NCI-H82 (cell line): ENCODE measurements at places on chromosomes 2 and 18.

- DNase-seq: no peak
Observed at GRCh38 chr18:42230636-42231035, 275.6 kb downstream of the PIK3C3 start.

- DNase-seq: no peak
Observed at GRCh38 chr18:11411048-11411447, 198.3 kb upstream of the SLC35G4 start.

DNA sequence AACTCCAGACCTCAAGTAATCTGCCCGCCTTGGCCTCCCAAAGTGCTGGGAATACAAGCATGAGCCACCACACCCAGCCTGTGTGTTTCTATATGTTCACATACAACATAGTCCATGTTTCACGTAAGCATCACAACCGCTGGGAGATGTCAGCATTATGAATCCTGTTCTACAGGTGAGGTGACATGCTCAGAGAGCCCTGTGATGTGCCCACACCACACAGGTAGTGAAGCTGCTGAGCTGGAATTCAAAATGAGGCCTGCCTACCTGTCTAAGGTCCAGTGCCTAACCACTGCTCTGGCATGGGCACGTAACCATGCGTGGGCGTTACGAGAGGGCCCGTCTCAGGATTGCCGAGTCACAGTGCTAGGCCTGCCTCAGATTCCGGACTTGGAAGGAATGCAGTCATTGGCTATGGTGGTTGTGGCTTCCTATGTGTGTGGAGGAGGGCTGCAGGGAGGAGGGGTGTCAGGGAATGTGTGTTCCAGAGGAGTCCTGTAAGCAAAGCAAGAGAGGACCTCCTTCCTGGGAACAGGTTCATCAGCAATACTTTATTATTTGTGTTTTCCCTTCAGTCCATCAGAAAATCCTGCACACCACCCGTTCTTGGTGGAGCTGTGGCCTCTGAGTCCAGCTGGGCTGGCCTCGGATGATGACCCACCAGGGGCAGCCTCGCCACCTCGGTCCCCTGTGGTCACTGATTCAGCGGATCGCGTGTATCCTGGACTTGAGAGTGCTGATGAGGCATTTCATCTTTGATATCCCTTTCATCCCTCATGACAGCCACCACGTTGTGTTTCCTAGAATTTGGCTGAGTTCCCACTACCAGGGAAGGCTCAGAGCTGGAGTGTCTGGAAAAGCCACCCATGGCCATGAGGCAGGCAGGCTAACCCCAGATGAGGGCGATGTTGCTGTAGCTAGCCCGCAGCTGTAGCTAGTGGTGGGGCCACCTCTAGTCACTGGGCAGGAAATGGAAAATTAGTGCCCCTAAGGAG is 31.1 kb downstream of the HK2 start:
- DNase-seq: no peak

- DNase-seq: no peak
Observed at GRCh38 chr18:77433076-77433475, 183.4 kb downstream of the GALR1 start.

GRCh38 chr2:18517386-18517785 is 43.1 kb downstream of the RDH14 start:
- DNase-seq: no peak

DNA sequence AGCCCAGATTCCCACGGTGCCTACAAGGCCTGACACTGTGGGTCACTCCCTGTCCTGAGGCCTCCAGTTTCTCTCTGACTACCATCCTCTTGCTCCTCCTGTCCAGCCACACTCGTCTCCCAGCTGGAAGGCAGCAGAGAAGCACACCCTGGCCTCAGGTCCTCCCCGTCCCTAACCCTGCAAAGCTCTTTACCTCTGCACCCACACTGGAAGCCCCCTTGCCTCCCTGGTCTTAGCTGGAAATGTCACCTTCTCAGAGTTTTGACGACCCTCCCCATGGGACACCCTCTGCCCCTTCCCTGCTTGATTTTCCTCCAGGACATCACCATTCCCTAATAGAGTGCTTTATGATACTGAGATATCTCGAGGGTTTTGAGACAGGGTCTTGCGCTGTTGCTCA is 10.6 kb downstream of the RNU2-63P start:
- DNase-seq: no peak

- no peak for DNase-seq
Observed at GRCh38 chr2:73307720-73308119, 14.4 kb upstream of the EGR4 start.

DNA sequence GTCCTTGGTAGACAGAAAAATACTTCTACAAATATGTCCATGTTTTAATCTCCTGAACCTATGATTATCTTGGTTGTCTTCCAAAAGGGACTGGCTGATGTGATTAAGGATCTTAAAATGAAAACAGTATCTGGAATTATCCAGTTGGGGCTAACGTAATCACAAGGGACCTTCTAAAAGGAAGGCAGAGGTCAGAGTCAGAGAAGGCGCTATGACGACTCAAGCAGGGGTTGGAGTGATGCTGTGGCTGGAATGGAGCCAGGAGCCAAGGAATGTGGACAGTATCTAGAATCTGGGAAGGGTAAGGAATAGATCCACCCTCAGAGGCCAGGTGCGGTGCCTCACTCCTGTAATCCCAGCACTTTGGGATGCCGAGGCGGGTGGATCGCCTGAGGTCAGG is 4.2 kb upstream of the USP14 start:
- DNase-seq: peak; percentile 13

DNA sequence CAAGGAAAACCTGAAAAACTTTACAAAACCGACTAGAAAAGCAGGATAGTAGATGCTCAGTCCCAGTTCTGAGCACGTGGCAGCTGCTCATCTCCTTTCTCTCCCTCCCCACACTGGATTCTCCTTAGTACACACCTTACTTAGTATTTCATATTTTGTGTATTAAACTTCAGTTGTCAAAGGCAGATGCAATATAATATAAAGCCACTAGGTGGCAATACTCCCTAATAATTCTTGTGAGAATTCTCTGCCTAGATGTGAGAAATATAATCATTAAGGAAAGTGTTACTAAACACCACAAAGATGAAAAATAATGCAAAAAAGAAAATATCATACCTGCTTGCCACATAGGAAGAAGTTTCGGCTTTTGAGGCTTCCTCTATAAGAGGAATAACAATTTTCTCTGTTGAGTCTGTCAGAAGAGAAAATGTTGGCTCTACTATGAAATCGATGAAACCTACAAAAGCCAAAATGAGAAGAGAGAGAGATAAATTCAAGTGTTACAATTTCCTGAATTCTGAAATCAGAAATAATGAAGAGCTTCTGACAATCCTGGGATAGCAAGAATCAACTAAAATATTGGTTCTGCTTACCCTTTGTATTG is 200.6 kb downstream of the PPP1R1C start:
- DNase-seq: peak; percentile 80

GRCh38 chr2:120418174-120418787 is 72.3 kb downstream of the INHBB start:
- no peak for DNase-seq

- DNase-seq: no peak
Observed at GRCh38 chr2:148519013-148519412, 125.5 kb upstream of the EPC2 start.

DNA sequence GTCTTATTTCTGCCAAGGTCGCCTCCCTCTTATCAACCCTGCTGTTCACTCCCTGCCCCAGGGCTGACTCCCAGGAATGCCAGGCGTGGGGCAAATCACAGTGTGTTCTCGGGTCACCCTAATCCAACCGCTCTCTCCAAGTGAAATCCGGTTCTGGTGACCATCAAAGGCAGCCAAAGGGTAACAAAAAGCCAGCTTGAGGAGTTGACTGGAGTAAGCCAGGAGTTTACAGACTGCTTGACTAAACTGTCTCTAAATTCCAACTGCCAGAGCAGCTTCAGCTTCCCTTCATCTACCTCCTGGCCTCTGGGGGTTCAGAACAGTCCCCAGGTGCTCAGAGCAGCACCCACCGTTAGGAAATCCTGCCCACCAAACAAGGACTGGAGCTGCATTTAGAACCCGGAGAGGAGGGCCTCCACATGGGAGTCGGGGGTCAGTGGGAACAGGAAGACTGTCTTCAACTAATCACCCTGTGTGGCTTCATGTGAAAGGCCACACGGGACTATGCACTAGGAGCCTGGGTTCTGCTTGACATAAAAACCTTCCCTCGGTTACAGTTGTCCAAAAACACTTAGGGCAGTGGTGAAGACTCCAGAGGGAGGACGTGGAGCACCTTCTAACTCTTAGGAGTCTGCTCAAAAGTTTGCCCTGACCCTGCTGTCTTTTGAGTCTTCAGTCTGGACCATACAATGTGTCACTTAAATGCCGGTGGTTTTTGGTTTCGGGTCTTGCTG is 24.2 kb upstream of the MCFD2 start:
- DNase-seq: peak; percentile 23

DNA sequence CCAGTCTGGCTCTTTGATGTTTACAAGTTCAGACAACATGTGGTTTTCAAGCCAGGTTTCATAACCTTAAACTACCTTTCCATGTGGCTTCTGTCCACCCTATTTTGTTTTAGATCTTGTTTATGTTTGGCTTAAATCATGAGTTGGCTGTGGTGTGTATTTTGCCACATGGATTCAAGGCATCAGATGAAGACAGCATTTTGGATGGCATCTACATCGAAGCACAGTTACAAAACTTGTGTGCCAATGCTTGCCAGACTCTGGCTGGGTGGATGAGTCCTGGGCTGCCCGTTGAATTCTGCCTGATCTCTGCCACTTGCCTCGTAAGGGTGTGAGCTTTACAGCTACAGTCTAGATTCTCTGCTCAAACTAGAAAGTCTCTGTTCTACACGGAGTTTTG is 335.3 kb downstream of the MYCN start:
- no peak for DNase-seq

GRCh38 chr2:45706033-45706432 is 54.6 kb downstream of the PRKCE start:
- no peak for DNase-seq

DNA sequence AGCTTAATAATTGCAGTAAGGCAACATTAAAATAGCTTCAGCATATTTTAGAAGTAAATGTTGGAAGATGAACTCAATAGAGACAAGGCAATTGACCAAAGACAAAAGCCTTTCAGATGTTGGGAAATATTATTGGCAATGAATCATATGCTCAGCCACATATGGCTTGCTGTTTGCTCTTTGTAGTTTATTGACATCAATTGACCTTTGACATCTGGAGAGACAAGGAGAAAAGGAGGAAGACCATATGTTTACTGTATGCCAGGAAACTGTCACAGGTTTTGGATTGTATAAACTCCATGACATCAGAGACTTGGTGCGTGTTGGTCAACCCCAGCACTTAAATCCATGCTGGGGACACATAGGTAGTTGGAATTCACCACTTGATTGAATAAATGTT is 60.6 kb upstream of the SLC16A14 start:
- DNase-seq: no peak

DNA sequence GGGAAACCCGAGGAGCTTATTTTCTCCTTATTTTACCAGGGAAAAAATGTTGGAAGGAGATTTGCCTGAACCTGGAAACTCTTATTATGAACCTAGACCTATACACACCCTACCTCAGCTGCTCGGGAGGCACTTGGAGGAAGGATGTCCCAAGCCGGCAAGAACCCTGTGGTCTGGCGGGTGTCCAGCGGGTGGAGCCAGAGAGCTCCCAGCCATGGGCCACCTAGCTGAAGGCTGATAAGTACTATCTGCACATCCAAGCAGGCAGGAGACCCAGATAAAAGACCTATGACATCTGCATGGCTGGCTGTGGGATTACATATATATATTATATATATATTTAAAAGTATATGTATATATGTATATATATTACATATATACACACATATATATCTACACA is 1.1 kb upstream of the SLC14A1 start:
- peak; percentile 78 for DNase-seq

DNA sequence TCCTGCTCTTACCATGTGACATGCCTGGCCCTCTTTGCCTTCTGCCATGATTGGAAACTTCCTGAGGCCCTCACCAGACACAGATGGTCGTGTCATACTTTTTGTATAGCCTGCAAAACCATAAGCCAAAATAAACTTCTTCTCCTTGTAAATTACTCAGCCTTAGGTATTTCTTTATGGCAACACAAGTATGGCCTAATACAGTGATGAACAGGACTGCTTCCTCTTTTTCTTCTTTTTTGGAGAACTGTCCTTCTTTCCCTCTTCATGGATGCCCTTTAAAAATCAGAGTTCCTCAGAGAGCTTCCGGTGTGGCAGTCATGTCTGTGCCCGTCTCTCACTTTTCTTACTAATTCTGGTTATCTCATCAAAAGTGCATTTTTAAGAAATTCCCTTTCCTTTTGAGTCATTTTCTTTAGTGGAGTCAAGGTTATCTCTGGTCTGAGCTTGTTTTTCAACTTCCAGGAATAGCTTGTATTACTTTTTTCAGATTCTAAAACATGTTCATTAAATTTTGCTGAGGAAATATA is 9.2 kb upstream of the IL1A start:
- DNase-seq: no peak

DNA sequence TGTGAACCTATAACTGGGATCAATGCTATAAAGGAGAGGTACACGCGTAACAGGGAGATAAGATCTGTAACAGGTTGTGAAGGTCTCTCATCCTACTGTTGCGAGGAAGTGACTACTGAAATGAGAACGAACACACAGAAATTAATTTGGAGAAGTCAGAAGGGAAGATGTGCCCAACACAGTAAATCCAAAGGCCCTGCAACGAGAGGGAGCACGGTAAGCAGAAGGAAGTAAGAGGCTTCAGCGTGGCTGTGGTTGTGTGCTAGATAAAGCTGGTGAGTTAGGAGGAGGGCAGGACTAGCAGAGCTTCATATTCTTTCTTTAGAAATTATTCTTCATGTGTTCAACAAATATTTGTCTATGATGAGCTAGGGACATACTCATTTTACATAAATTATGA is 2.5 kb upstream of the ATG16L1 start:
- no peak for DNase-seq

- no peak for DNase-seq
Observed at GRCh38 chr18:77762014-77762413, 512.4 kb downstream of the GALR1 start.

DNA sequence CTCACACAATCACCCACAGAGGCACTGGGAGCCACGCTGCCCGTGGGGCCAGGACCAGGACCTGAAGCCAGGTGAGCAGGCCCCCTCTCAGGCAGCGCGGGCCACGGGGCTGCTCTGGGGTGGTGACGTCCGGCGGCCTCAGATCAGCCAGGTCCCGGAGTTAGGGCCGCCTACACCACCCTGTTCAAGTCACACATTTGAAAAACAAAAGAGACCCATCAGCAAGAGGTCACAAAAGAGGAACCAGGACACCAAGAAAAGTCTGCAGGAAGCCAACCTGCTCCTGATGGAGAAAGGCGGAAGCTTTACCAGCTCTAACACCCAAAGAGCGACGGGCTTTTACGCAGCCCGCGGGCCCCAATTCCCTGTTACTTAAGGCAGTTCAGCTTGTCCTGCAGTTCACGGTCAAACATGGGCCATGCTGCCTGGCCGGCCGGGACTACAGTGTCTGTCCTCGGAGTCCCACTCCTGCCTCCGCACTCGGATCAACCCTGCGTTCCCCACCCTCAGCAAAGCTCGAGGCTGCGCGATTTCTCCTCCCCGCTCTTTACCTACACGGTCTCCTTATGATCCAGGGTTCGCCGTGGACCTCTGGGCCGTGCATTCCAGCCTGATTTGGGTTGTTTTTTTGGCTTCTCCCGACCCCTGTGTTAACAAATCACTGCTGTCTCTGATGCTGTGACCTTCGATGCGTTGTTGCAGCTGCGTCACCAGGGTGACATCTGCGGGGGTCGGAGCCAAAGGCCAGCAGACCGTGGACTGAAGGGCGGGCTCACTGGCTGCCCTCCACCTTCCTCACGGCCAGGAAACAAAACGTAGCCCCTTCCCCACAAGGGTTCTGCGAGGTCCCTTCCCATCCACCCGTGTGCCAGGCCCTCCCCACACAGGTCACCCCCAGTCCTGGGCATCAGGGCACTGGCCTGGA is 31.0 kb downstream of the SNORC start:
- no peak for DNase-seq

GRCh38 chr2:42186945-42187632 is 17.9 kb downstream of the EML4 start:
- DNase-seq: no peak

- no peak for DNase-seq
Observed at GRCh38 chr2:9240745-9241144, 34.1 kb downstream of the ASAP2 start.
